Effector memory CD8-positive, alpha-beta T cell (primary cell): ENCODE measurements at places on chromosomes 12 and 14.
A peak's percentile ranks its signal among the peaks of the same experiment; 100 is the strongest.

DNA sequence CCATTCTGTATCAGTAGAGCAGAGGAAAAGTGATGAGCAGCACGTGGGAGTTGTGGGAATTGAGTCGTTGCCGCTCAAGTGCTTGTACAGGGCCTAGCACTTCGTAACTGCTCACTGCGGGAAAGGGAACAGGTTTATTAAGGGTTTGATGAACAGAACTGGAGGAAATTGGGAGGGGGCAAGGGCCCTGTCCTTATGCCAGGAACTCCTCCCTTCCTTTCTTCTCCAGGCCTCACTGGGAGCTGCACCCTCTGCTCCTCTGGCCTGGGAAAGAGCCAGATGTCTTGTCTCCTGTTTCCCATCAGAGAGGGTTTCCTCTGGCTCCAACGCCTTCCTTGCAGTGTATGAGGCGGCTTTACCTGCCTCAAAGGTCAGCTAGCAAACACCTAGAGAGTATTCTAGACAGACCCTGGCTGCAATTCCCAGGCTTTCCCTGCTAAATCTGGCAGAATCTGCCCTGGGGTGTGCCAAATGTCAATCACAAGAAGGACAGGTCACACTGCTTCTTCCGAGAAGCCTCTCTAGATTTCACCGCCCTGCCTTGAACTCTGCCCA lies 78.4 kb downstream of the NTF3 start:
- no peak for DNase-seq

DNA sequence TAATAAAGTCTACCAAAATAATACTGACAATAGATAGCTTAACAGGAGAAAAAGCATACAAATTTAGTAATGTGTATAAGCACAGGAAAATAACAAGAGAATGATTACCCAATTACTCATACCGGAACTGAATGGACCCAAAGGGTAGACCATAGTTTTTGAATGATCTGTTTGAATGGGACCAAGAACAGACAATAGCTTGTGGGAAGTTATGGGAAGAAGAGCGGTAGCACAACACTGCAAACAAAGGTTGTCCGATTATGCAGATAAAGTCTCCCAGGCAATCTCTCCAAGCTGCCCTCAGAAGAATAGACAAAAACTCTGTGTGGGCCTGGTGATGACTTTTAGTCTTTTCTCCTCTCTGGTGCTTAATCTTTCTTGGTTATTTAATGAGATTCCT lies 96.6 kb upstream of the NEDD1 start:
- no peak for DNase-seq

GRCh38 chr12:123075646-123076171 lies 75.2 kb downstream of the PITPNM2 start:
- peak; percentile 59 for DNase-seq

GRCh38 chr12:49105504-49106084 lies 5.1 kb downstream of the LMBR1L start:
- no peak for DNase-seq

- DNase-seq: no peak
Measured at GRCh38 chr12:65616022-65616421, 208.3 kb upstream of the HMGA2 start.

- DNase-seq: no peak
Measured at GRCh38 chr14:65817011-65817410, 404.5 kb downstream of the FUT8 start.

GRCh38 chr14:74988131-74988530 lies 14.6 kb upstream of the EIF2B2 start:
- no peak for DNase-seq

DNA sequence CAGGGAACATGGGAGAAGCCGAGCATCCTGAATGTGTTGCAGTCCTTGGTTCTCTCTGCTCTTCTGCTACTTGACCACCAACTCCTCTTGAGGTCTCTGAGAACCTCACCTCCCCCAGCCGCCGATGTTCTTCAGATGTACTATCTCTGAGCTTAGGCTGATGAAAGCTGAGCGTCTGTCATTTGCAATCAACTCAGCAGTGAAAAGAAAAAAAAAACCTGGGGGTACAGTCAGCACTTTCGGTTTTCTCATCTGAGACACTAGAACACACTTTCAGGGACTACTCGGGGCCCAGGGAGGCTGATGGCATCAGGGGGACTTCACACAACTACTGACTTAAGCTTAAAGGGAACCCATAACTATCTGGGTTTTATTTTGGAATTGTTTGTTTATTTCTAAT lies 9.6 kb upstream of the FLVCR2 start:
- DNase-seq: no peak

- DNase-seq: no peak
Measured at GRCh38 chr12:53533471-53533870, 26.2 kb upstream of the NPFF start.

- no peak for DNase-seq
Measured at GRCh38 chr14:73739899-73740617, 25.9 kb upstream of the PNMA1 start.

DNA sequence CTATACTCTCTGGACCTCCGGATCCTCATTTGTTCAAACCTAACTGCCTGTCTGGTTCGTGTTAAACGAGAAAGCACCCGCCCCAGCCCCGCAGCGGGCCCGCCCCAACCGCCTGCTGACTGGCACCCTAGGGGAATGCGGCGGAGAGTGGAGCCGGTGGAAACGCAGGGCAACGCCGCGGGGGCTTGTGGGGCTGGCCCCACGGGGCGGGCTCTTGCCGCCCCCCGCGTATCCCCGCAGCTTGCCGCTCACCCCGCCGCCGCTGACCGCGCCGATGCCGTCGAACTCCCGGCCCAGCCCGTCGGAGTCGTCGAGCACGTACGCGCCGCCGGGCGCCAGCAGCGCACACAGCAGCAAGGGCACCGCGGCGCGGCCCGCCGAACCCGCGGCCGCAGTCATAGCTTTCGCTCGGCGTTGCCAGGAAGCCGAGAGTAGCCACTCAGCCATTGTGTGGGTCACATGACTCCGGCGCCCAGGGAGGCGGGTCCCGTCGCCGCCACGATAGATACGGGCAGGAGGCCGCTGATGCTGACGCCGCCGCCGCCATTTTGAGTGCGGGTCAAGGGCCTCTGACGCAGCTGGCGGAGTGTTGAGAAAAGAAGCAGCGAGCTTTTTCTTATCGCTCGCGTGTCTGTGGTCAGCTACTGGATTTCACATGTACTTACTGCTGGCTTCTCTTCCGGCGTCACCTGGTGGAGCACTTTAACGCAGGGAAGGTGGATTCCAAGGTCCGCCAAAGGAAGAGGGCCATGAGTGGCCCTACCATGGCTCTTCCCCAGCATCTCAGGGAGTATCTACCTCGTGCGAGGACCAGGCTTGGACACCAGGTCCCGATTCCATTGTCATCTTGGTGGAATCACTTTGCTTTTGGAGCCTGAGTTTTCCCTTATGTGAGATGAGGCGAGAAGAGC lies at the start of gene GALC:
TSS of gene GALC (minus strand) at position 465 of the 911 bp plus-strand sequence. CDS start at position 447, 18 bp downstream.
- peak; percentile 96 for DNase-seq

GRCh38 chr12:7694556-7695236 lies 879 bp downstream of the GDF3 start:
- no peak for DNase-seq

- no peak for DNase-seq
Measured at GRCh38 chr14:106069804-106070625, 543.6 kb downstream of the TMEM121 start.

GRCh38 chr12:59624732-59625460 lies 29.1 kb downstream of the SLC16A7 start:
- no peak for DNase-seq

GRCh38 chr12:103771466-103771865 lies 69.6 kb downstream of the NT5DC3 start:
- DNase-seq: no peak

DNA sequence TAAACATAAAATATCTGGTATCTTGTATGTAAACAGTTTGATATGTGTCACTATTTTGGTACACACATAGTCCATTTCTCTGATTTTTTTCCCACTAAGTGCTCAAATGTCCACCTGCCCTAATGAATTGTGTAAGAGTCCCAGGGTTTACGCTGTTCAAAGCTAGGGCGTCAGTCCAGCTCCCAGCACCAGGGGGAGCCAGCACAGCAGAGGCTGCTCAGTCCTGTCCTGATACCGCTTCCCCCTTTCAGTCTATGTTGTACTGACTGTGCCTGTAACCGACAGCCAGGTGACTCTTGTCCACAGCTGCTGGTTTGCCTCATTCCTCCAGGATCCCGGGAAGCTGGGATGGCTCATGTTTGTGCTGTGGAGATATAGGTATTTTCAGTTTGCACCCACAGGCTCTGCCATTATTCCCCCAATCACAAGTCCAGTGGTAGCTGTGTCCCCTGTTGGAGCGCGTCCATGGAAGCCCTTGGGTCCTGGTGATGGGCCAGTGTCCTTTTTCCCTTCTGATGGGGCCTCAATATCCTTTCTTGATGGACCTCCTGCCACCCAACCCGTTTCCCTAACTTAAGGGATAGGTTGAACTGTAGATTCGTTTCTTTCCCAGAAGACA lies 242.0 kb downstream of the NEDD1 start:
- peak; percentile 8 for DNase-seq

DNA sequence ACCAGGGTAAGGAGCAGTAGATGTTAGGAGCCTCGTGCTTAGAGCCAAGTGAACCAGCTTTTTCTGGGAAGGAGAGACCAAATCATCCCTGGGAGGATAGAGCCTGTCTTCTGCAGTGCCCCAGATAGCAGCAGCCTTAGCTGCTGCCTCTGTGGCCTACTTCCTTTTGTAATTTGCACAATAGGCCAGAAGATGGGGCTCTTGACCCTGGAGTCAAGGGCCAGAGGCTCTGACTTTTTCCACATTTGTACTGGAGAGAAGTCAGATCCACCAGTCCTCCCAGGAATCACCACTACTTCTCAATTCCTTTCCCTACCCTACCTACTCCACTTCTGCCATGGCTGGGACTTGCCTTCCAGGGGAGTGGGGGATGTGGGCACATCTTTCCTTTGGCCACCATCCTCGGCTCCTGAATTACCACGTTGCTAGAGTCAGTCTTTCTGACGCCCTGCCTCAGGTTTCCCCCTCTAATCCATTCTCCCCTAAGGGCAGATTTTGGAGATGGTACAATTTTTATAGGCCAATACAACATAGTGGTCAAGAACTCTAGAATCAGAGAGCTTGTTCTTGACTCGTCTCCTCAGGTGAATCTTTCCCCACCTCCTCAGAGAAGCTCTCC lies 3.3 kb upstream of the SLC4A8 start:
- DNase-seq: peak; percentile 32

- DNase-seq: no peak
Measured at GRCh38 chr14:76776428-76777251, 15.4 kb downstream of the VASH1 start.

DNA sequence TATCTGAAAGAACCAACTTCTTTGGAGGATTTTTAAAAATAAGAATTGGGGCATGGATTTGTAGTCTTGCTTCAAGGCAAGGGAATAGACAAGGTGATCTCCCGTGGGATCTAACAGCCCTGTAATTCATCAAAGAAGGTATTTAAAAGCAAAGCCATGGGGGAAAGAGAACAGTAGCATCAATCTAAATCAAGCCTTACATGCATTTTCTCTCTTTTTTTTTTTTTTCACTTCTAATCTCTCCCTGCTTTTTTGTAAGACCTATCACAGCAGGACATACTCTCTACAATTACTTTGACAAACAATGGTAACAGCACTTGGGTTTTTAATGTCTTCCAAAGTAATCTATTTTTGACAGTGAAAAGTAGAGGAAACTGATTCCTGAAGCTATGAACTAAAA lies 367.9 kb downstream of the PAWR start:
- DNase-seq: no peak

DNA sequence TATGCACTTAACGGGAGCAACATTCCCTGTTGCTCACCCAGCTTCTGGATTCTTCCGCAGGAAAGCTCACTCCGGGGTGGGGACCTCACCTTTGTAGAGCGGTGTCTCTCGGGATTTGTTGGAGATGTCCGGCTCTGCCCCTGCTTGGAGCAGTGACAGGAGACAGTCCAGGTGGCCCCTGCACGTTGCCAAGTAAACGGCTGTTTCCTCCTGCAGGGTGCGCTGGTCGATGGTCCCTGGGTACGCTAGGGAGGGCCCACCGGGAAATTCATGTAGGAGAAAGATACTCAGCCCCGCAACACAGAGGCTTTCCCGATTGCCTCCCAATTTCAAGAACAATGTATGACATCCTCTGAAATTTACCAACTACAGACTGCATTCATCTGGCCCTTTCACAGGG lies 23.1 kb downstream of the ASB2 start:
- no peak for DNase-seq

DNA sequence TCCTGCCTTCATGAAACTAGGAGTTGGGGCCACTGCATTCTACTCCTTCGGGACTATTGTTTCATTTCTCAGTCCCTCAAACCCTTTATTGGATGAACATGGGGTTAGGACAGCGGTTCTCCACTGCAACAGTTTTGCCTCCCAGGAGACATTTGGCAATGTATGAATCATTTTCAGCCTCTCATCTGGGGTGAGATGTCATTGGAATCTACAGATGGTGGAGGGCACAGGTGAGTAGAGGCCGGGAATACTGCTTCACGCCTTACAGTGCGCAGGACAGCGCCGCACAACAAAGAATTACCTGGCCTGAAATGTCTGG lies 649 bp upstream of the GNPNAT1 start:
- DNase-seq: no peak
